ENCODE measurements at places on chromosomes 3 and 15.

DNA sequence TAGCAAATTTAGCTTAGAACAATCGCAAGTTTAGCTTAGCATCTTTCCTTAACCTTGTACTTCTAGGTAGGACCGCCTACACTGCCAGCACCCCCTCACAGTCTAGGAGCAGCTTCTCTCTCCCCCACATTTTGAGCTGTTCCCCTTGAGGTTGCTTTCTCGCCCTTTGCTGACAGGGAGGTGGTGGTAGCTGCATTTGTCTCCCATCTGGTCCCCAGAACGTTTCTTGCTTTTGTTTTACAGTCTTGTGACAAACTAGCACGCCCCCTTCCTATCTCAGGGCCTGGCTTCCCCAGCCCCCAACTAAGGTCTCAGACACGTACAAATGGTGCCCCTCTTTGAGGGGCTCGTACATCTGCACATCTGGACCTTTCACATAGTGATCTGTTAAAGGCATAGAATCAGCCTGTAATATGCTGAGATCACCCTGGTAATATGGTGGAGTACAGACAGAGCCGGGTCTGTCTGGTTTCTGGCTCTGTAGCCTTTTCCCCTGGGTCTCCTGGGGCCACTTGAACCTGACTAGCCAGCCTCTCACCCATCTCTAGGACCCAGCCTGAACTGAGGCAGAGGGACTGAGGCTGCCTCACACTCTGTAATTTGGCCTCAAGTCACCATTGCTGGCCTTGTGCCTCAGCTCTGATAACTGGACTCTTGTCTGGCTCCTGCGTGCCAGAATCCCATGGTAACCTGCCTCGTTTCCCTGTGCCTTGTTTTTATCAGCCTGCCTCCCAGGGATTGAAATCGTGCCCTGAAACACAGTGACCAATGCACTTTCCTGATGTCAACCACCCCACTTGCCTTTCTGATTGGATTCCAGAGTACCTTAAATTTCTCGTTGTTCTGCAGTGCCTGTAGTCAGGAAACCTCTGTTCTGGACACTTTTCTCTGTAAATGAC, 27.7 kb downstream of the CRTC3 start:
- DNase-seq: no peak

- no peak for DNase-seq
Measured at GRCh38 chr3:189781415-189781814, 150.2 kb downstream of the TP63 start.

- peak; percentile 51 for DNase-seq
Measured at GRCh38 chr15:58227706-58228543, 89.7 kb downstream of the AQP9 start.

DNA sequence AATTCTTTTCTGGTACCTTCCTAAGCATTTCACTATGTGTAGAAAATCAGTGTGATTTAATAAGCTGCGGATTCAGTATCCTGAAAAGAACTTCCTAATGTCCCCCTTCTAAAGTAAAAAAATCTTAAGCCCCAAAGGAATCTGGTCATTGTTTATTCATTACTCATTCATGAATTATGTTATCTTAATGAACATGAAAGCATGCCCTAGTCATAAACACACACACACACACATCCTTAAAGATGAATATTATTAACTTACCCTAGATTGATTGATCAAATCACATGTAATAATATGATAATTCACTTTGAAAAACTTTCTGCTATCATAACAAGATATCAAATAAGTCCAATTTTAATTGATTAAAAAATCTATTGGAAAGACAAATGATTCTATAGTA, 96.4 kb upstream of the BFSP2 start:
- DNase-seq: no peak

DNA sequence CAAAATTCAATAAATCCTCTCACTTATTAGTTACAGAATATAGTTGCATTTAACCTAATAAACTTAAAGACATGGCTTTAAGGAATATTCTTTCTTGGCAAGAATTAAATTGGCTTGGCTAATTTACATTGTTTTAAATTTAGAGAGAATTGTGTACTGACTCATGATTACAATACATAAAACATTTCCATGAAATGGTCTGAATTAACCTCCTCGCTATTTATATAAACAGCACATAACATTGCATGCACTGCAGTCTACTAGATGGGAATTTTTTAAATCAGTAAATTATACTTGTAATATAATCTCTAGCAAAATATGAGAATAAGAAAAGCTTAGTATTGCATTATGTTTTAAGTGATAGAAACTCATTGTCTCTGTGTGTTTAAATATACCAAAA, 268.9 kb downstream of the SHOX2 start:
- no peak for DNase-seq

GRCh38 chr15:40182358-40183029, 21.6 kb downstream of the BUB1B start:
- no peak for DNase-seq

GRCh38 chr15:100297812-100298211, 44.0 kb downstream of the ADAMTS17 start:
- no peak for DNase-seq

DNA sequence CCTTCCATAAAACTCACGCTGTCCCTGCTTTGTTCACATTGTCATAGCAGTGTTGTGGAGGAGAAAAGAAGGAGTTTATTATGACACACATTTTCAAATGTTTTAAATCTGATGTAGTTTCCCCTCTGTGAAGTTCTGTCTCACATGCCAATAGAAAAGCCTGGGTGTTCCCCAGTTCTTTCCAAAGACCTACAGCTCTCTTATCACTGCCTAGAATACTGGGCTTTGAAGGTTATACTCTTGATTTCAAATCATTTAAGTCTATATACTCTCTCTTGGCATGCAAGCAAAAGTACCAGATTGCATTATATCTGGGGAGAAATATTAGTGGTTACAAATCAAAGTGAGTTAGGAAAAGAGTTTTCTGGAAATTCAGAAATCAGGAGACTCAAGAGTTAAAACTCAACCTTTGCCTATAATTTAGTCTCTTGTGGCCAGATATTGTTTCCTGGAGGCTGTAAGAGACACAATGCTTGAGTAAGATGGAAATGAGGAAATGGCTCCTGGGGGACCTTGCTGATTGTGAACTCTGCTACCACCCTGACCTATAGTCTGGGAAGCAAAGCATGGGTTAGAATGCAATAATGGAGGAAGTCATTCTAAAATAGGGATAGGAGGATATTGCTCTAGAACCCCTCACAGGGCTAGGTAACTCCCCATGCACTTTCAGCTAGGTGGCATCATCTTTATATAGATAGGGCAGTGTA, 182.8 kb downstream of the KCNAB1 start:
- DNase-seq: no peak

DNA sequence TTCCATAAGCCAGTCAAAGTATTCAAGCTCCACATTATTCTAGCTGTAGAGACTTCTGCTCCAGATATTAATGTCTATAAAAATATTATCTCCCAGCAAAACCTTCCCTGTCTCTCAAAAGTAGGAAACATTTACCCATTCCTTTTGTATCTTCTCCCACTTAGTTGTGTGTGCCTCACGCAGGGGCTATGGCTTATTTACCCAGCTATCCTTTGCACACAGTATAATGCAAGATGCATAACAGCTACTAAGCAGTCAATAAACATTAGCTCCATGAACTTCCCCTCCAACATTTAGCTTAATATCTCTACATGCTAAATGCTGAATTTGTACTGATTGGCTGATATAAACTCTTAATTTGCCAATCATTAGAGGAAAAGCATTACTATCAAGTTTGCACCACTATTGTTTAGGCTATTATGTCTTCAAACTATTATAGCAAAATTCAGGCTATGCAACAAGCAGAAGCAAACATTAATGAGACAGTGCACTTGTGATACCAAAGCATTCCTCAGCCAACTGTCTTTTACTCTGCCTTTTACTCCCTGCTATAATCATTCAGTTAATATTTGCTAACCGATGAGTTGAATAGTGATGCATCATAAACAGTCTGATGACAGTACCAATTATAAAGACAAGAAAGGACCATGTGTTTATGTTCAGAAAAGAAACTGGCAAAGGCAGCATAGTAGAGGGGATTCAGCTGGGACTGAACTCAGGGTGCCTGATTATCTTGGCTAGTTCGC, 81.2 kb downstream of the PLCH1 start:
- no peak for DNase-seq

GRCh38 chr15:62505762-62506161, 340.7 kb upstream of the C2CD4B start:
- no peak for DNase-seq

- no peak for DNase-seq
Measured at GRCh38 chr3:120341658-120342346, 7.4 kb downstream of the LRRC58 start.

GRCh38 chr3:117135207-117135606, 425.6 kb downstream of the TUSC7 start:
- DNase-seq: no peak

DNA sequence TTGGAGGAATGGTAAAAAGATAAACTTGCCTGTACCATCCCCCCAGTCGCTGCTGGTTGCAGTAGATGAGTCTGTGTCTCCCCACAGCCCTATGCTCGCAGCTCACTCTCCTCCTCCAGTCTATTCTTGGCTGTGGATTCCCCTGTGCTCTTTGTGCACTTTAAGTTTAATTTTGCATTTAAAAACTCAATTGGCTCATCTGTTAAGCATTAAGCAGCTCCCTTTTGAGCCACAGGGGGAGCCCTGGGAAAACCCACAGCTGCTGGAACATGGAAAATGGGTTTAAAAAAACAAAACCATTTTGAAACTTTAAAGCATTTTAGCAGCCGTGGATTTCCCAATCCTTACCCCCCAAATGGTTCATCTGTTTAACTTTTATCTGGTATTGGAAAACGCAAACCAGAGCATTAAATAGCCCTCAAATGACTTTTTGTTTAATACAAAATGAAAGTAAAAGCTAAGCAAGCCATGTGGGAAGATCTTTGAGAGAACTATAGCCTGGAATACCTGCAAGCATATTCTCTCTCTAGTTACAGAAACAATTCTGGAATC, 536.9 kb downstream of the ZIC1 start:
- DNase-seq: no peak

DNA sequence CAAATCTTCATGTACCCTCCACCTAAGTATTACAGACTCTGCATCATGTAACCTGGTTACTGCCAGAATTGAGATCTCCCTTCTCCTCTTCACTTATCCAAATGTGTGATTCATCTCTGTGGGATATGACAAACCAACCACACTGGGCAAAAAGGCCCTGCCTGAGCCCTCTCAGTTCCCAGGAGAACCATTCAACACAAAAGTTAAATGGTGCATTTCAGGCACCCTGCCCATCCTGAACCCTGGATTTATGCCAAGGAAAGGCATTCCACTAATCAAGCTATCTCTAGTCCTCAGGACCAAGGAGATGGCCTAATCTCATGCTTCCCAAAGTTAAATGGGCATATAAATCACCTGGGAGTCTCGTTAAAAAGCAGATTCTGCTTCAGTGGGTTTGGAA, 108.5 kb downstream of the TNIK start:
- no peak for DNase-seq

- no peak for DNase-seq
Measured at GRCh38 chr3:52857133-52857532, 22.3 kb upstream of the MUSTN1 start.

GRCh38 chr3:65689436-65689835, 349.3 kb downstream of the MAGI1 start:
- no peak for DNase-seq

- DNase-seq: no peak
Measured at GRCh38 chr15:92924216-92924615, 24.1 kb downstream of the CHD2 start.

GRCh38 chr3:13433912-13434311, 13.8 kb upstream of the NUP210 start:
- no peak for DNase-seq

- DNase-seq: no peak
Measured at GRCh38 chr3:159796226-159796625, 192.4 kb upstream of the IL12A start.

- no peak for DNase-seq
Measured at GRCh38 chr3:126934031-126934531, 48.8 kb upstream of the PLXNA1 start.

GRCh38 chr15:25504307-25504706, 65.5 kb upstream of the UBE3A start:
- DNase-seq: no peak

GRCh38 chr15:88144921-88145653, 111.5 kb downstream of the NTRK3 start:
- DNase-seq: no peak

DNA sequence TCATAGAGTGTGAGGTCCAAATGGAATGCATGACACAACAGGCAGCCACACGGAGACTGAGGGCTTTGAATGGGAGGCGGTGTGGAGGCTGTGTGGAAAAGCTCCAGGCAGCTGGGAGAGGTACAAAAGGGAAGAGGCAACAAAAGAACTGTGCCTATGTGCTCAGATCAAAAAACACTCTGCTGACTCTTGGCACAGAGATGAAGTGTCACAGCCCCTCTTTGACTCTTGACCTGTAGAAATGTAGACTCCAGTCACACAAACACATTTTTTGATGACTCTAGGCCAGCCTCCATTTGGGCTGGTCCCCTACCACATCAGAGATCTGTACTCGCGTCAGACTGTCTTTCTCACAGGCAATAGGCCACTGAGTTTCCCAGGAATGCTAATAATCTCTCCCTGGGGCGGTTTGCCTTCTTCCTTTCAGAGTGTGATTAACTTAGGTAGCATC, 456.0 kb downstream of the TUSC7 start:
- no peak for DNase-seq

DNA sequence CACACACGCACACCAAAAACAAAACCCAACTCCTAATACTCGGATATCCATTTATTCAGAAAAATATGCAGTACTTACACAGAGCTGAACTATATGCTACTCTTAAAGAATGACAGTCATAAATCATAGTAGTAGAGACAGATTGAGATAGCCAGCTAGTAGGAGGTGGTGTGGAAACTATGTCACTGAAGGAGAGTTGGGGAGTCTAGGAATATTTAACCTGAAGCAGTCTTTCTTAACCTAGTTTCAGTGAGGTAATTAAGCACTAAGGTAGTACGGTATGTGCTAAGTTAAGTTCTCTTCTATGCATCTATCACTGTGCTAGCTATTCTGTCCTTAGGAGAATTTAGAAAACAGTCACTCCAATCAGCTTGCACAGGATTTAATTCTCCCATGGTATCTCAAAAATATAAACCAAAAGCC, 54.2 kb downstream of the ANKRD28 start:
- DNase-seq: no peak

- DNase-seq: no peak
Measured at GRCh38 chr3:105157766-105158085, 209.0 kb upstream of the ALCAM start.

DNA sequence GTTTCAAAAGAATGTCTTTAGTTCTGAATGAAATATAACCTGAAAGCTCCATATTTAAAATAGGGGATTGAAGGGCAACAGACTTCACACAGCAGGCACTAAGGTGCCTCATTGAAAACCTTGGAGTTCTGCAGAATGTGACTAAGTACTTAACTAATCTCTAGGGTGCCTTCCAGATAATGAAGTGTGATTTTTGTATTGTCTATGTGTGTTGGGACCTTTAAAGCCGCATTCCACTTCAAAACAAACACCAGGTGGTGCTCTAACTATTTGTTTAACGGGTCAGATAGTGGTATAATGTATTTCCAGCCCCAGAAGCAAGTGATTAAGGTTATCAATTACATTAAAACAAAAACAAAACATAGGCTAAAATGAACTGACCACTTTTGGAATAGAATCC, 28.0 kb downstream of the TFG start:
- no peak for DNase-seq

GRCh38 chr3:13197281-13197680, 124.1 kb upstream of the IQSEC1 start:
- DNase-seq: no peak

Measured in stimulated activated CD8-positive, alpha-beta memory T cell treated with anti-CD3 and anti-CD28 coated beads, Interleukin-7, amount 100 ng/mL, for 24 hours (primary cell).